Retinal pigment epithelial cell (primary cell): ENCODE measurements at places on chromosomes 12 and 14.
A peak's percentile ranks its signal among the peaks of the same experiment; 100 is the strongest.

GRCh38 chr12:55470088-55470829 lies at the start of gene OR6C70:
TSS of gene OR6C70 (minus strand) at chr12:55470138. CDS start at chr12:55470138, 0 bp downstream.
- no peak for DNase-seq

DNA sequence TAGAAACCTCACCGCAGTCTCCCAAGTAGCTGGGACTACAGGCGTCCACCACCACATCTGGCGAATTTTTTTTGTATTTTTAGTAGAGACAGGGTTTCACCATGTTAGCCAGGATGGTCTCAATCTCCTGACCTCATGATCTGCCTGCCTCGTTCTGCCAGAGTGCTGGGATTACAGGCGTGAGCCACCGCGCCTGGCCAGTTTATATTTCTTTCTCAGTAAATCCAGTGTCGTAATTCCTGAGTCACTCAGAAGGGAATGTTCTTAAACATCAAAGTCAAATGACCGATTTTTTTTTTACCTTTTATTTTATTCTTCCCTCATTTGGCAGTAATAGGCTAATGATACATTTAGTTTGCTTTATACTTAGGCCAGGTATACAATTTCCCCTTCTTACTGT lies 80.5 kb downstream of the FBXO33 start:
- no peak for DNase-seq

DNA sequence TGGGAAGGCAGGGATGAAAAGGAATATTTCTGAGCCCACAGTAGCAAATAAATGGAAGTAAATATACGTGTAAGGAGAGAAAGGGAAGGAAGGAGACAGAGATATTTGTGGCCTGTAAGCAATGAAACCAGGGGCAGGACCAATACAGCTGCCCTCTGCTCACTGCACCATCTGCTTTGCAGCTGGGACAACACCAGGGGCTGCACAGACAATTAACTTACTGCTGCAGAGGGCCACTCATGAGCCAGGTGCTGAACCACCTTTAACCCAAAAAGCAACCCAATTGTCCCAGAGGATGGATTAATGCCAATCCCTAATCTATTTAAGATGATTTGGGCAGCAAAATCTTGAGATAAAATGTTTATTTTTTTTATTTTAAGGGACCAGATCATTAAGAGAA lies 30.6 kb upstream of the TMX1 start:
- DNase-seq: no peak

GRCh38 chr12:48681399-48681709 lies 684 bp downstream of the KANSL2 start:
- DNase-seq: no peak

DNA sequence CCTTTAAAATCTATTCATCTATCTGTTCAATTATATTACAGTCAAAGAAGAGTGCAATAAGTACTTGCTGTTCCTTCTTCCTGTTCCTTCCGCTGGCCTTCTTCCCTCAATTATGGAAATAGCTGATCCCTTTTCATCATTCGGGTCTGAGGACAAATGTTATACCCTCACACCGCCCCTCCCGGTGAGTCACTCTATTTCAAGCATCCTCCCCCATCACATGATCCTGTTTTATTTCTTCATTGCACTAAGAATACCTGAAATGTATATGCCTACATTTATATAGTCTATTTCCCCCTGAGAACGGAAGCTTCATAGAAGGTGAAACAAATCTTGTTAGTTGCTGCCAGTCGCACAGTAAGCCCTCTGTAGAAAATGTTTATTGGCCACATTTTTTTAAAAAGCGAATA lies 2.5 kb downstream of the SLC38A1 start:
- no peak for DNase-seq

DNA sequence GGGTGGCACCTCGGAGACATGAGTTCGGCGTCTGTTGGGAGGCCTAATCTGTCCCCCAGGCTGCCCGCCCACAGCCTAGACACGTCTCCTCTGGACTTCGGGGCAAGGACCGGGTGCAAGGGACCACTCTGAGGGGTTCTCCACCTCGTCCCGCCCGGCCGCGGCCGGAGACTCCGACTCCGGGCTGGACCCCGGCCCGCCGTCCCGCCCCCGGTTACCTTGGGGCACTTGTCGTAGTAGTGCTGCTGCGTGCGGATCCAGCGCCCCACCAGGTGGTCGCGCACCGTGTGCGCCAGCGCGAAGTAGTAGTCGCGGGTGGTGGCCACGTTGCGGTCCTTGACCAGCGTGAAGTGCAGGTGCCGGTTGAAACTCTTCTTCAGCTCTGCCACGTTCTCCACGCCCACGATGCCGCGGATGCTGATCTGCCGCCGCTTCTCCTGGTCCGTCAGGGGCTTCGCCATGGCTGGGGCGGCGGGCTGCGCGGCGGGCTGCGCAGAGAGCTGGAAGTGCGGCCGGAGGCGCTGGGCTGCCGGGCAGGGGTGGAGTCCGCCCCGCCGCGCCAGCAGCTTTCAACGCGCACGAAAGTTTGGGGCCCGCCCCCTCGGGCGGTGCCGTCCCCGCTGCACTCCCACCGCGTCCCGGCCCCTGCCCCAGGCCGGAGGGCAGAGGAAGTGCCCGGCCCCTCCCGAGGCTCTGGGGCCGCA lies at the start of gene PYGL:
Gene PYGL, minus strand, starts transcription at position 541 of the 704 bp plus-strand sequence. Its CDS starts 80 bp downstream, at position 461.
- DNase-seq: no peak

GRCh38 chr12:25903603-25904245 lies 54.8 kb upstream of the RASSF8 start:
- DNase-seq: no peak

- no peak for DNase-seq
Measured at GRCh38 chr14:51805541-51805940, 54.9 kb upstream of the GNG2 start.

GRCh38 chr12:125634813-125635212 lies 569.6 kb downstream of the AACS start:
- no peak for DNase-seq

GRCh38 chr14:61706096-61706690 lies 10.9 kb downstream of the HIF1A start:
- DNase-seq: no peak

DNA sequence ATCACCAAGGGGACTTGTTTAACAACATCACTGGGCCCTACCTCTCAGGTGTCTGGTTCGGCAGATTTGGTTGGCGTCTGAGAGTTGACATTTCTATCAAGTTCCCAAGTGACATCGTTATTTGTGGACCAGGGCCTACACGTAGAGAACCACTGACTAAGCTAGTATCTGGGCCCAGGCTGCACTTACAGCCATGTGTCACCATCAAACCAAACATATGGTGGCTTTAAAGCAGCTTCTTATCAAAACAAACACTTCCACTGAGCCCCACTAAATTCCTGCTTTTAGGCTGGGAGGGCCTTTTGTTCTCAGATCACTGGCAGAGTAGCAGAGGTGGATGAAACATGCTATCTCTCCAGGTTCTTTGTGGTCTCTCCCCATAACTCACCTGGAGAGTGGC lies 220.5 kb downstream of the PELI2 start:
- DNase-seq: no peak

DNA sequence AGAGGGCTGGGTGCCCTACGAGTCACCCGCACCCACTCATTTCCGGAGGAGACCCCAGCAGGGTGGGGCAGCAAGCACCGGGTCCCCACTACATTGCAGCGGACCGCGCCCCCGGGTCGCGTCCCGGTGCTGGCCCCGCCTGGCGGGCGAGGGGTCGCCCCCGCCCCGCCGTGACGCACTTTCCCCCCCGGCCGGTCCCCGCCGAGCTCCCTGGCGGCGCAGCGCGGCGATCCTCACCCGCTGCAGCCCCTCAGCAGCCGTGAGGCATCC lies 106.1 kb downstream of the PRICKLE1 start:
- no peak for DNase-seq

DNA sequence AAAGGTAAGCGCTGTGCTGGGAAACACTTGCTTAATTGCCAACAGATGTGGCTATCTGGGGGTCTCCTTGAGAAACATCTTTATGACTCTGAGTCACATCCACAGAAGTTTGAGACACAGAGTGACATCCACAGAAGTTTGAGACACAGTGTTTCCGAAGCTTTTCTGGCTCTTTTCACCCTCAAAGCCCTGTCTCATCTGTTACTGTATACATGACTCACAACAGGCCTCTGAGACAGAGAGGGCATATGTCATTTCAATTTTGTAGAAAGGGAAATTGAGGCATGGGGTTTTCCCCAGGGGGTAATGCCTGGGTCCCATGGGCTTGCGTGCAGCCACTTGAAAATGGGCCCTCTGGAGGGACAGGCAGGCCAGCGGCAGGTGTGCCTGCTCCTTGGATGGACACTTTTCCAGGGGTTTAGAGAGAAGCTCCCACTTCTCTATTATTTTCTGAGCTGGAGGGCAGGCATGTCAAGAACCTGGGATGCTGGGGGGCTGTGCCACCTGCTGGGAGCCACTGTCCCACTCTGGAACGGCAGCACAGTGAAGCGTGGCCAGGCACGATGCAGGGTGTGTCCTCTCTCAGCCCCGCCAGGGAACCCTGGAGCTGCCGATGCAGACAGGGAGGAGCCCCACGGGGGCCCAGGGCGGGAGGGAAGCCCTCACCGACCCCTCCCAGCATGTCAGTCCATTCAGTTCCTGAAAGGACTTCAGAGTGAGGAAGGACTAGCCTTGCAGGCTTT lies 111.3 kb upstream of the FKBP4 start:
- no peak for DNase-seq

- no peak for DNase-seq
Measured at GRCh38 chr14:83289896-83290295, 1756.2 kb upstream of the SEL1L start.

DNA sequence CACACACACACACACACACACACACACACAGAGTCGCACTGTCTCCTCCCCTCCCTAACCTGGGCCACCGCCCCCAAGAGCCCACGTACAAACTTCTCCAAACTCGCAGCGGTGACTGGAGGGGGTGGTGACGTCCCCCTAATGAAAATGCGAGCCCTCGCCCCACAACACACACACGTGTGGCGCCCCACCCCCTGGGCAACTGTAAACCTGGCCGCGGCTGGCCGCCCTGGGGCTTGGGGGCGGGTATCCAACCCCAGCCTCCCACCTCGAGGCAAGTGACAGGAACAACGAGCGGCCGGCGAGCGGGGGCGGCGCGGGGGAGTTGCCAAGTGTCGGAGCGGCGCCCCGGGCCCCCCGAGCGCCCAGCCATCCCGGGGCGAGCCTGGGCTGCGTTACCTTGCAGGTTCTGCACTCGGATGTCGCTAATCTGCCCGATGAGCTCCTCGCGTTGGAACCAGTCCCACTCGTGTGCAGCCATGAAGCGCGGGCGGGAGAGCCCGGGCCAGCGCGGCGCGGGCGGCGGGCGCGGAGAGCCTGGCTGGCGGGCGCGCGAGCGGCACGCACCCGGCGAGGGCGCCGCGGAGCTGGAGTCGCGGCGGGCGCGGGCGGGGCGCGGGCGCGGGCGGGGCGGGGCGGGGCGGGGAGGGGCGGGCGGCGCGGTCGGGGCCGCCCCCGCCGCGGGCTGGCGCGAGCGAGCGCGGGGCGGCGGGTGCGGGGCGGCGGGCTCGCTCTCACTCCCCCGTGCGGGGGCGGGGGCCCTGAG lies at the start of gene CLMN:
Gene CLMN, minus strand, starts transcription at position 597 of the 766 bp plus-strand sequence. Its CDS starts 116 bp downstream, at position 481.
- no peak for DNase-seq

- DNase-seq: peak; percentile 62
Measured at GRCh38 chr14:87171141-87171540, 821.8 kb downstream of the GALC start.

DNA sequence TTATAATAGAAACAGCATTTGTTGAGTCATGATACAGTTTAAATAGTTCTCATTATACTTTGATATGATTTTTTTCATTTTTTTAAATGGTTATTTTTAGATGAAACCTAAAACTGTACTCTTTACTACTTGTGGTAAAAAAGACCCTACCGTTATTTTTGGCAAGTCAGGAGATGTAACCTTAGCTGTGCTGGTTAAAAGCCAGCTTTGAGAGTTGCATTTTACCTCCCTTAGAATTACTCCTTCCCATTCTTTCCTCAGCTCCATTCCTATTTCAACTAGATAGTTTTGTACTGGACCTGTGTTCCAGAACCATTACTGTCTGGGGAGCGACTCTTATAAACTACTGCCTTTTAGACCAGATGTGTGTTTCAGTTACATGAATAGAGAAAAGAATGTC lies 92.0 kb downstream of the RAD51B start:
- no peak for DNase-seq

DNA sequence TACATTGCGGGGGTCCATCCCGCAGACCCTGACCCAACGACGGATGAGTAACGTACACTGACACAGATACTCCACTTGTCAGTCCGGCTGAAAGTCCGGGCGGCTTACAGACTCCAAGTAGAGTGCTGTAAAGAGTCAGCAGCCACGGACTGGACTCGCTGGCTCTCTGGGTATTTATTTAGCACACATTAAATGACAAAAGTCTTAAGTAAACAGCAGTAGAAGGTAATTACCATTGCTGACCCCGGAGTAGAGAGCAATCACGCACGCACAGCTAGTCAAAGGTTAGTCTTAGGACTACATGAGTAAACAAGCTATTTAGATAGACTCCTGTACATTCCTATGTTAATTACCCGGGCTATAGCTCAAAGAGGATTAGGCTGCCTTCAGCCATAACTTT lies 780.9 kb downstream of the RPS29 start:
- DNase-seq: peak; percentile 10

GRCh38 chr12:56487448-56488040 lies 417 bp downstream of the GLS2 start:
- DNase-seq: no peak

DNA sequence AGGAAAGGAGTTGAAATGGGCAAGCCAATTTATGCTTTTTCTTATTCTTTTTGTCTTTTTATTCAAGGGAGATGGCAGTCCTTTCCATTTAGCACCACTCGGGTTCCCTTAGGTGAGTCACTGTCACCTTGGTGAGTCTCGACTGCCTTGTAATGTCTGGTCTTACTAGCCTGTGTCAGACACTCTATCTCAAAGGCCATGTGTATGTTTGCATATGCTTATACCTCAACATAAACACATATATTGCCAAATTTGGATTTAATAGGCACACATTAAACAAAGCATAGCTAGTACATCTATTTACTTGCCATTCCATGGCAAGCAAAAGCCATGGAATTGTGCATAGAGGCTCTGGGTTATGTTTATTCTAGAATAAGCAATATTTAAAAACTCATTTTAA lies 624.9 kb upstream of the FOXG1 start:
- DNase-seq: no peak

GRCh38 chr14:92459030-92459949 lies 54.3 kb upstream of the RIN3 start:
- DNase-seq: no peak

- no peak for DNase-seq
Measured at GRCh38 chr12:81874166-81874565, 115.0 kb upstream of the PPFIA2 start.

DNA sequence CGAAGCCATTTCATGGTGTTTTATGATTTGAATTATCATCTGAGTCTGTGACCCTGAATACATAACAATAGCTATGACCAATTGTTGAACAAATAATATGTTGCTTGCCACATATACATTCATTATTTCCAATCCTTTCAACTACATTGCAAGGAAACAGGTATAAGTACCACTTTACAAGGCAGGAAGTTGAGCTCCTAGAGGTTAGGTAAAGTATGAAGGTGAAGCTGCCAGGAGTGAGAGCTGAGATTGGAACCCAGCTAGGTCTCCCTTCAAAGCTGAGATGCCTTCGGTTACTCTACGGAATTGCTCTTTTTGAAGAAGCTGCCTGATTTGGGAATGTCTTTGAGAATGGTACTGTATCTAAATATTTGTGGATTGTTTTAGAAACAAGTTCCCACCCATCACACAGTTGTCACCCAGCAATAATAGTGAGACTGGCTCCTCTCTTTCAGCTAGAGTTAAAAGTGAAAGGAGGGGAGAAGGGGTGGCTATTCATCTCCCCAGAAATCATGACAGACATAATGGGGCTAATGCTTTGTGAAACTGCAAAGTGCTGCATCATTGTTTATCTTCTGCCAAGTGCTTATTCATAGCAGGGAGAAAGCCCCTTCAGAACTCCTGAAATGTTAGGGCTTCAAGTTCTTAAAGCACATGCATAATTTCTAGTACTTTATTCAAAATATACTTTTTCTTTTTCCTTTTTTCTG lies 75.9 kb upstream of the AMIGO2 start:
- no peak for DNase-seq

GRCh38 chr14:71416392-71416791 lies 509.1 kb downstream of the PCNX1 start:
- DNase-seq: no peak
